Cardiac fibroblast (primary cell): ENCODE measurements at places on chromosomes 4 and X.

DNA sequence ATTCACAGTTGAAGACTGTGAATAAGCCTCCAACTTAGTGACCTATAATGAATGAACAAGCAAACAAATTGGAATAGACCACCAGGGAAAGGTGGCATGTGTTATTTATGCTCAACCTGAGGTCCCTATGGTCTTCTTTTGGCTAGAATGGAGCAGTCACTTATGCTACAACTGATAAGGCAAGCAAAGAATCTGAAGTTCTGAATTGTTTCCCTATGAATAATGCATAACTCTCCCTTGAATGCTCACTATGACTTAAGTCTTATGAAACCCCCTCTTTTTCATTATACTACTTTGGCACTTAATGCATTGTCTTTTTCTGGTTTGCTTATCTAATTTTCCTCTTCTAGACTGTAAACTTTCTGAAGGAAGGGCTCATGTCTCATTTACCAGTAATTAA is 2.6 kb downstream of the GIMD1 start:
- peak; percentile 45 for DNase-seq

- no peak for DNase-seq
Observed at GRCh38 chr4:97300561-97300960, 842.7 kb downstream of the STPG2 start.

DNA sequence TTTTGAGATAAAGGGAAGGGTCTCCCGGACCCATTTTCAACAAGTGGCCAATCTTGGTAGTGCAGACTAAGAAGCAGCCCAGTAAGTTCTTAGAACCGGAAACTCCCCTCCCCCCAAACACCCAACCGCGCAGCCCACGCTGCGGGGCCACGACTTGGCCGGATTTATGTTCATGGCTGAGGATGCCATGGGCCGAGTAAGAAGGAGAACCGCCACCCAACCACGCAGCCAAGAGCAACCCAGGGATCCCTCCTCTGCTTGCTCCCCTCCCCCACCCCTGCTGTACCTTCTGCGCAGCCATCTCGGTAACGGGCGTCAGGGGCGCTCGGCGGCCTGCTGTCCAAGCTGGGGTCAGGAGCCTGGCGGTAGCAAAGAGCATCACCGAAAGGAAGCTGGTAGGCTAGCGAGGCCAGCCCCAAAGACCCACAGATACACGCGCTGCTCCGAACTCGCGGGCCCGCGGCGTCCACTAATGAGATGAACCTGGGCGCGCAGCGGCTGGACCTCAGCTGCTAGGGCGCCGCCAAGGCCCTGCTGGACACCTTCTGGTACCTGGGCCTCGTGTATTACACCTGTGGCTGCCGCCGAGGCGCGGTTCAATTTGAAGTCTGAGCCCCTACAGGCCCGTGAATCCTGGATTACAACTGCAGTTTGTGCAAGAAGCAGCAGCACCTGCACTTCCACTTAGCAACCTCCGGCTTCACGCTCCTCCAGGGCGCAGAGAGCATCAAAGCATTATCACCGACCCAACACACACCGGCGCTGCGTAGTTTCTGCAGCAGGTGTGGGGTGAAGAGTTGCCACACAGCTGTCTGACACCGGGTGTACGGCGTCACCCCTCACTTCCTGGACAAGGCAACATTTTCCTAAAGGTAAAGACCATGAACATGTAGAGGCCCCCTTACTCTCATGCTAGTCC is 63.4 kb downstream of the NUDT10 start:
- no peak for DNase-seq

GRCh38 chr4:80685214-80685613 is 345.3 kb upstream of the BMP3 start:
- no peak for DNase-seq

DNA sequence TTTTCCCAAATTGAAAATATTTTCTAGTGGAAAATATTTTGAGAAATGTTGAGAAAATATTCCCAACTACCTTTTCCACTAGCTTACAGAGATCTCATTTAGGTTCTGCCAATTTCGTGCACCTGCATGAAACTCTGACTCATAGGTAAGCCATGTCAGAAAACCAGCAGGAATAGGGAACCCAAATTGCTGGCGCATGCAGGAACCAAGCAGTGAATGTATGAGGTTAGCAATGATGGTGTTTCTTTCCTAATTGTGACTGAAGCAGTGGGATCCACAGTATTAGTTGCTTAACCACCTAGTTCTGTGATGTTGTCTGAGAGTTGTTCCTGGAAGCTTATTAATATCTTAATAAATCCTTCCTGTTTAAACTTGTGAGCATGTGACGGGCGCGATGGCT is 381.0 kb upstream of the TRAM1L1 start:
- no peak for DNase-seq

GRCh38 chrX:51795136-51795535 is 51.9 kb downstream of the GSPT2 start:
- DNase-seq = no peak

- no peak for DNase-seq
Observed at GRCh38 chr4:133151341-133151690, 2.2 kb downstream of the PCDH10 start.

- no peak for DNase-seq
Observed at GRCh38 chr4:186861317-186861716, 137.7 kb upstream of the FAT1 start.

- DNase-seq = peak; percentile 21
Observed at GRCh38 chrX:120365320-120365719, 3.4 kb downstream of the ATP1B4 start.

DNA sequence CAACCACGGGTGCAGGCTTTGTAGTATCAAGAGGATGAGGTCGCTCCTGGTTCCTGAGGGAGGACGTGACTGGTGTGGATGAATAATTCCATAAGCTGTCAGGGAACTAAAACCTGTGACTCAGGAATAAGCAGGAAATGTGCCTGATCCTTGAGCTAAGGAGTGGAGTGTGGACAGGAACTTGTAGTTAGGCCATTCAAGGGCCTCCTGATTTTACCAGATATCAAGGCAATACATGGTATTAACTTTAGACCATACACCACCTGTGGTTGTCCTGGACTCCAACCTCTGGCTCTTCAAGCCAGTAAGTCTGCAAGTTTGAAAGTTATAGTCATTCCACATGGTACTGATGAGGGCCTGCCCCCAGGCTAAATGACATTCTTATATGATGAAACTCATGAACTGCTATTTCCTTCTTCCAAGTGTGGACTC is 12.1 kb upstream of the ING2 start:
- peak; percentile 54 for DNase-seq

GRCh38 chr4:151753056-151753455 is 7.8 kb downstream of the GATB start:
- peak; percentile 46 for DNase-seq

DNA sequence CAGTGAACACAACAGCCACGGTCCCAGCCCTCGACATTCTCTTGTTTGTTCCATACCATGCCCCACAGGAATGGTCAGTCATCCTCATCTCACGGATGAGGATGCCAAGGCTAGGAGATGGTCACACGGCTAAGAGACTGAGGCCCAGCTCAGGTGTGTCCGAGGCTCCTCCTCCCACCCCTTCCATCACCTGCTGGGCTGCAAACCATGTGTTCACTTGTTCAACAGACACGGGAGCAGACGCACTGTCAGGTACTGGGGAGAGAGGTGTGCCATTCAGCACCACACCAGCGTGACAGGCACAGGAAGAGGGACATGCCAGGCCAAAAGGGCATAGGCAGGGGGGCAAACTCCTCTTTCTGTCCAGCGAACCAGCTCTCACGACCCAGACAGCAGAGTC is 45.9 kb downstream of the ABLIM2 start:
- DNase-seq = no peak

DNA sequence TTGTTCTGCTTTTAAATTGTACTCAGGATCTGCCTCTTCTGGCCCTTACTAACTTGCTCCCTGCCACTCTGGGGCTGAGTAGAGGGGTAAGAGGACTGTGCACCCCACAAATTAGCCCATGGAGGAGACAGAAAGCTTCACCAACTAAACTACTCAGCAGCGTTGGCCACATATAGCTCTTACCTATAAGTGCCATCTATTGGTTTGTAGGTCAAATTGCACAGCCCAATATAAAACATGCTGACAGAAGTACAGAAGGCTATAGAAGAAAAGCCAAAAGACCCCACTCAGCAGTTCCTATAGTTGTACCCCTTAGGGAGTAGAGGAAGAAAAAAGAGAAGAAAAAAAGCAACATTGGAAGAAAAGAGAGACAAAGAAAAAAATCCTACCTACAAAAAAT is 341.2 kb upstream of the FMR1 start:
- DNase-seq = no peak

DNA sequence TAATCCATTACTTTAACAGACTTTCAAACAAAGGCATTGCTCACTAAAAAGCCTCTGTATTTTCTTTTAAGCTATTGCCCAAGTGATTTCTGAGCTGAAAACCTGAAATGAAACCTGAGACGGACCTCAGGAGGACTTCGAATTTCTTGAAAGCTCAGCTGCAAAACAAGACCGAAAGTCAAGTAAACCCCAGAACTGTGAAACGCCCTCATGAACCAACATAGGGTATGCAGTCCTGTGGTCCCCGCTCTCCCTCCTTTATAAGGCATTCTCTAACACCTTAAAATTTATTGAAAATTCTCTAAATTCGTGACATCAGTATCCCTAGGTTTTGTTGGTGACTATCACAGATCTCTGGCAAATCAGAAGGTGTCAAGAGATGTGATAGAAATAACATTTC is 91.8 kb downstream of the SHISA3 start:
- no peak for DNase-seq

DNA sequence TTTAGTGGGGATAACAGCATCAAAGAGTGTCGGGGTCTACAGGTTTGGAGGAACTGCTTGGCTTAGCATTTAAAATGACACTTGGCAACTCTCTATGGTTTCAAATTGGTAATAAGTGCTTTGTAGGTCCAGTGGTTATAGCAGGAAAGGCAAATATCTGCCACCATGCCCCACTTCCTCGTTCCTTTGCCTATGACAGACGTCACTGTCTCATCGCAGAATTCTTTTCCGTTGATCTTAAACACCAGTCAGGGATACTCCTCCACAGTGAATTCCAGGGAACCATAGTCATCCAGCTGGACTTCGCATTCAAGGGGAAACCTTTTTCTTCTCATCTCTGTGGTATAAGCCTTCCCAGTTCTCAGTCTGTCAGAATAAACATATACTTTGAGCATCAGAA is 319.1 kb downstream of the GPAT3 start:
- DNase-seq = peak; percentile 81

DNA sequence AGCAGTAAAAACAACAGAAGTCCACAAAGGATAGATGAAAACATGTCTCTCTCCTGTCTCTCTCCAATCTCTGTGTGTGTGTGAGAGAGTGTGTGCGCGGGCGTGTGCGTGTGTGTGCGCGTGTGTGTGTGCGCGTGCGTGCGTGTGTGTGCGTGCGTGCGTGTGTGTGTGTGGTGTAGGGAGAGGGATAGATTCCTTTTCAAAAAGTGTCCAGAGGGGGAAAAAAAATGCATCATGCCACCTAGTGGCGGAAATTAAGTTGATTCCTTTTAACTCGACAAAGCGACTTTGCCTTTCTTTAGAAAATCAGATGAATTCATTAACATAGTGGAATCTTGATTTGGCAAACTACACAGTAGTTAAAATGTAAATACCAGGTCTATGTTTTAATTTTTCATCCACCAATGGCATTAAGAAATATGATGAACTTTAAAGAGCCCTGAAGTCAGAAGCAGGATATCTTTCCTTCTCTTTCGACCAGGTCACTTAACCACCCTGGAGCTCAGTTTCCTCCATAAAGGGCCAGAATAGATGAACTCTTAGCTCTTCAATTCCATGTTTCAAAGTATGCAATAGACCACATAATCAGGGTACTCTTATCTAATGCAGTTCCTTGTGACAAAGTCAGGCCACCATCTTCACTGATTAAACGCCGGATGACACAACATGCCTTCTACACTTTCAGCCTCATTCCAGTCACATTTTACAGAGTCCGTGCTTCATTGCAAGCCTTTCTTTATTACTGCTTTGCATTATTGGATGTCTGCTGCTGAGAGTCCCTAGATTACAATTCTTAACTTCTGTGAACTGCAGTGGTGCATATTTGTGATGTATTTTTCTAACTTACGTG is 162.8 kb downstream of the FBXO8 start:
- peak; percentile 88 for DNase-seq

- no peak for DNase-seq
Observed at GRCh38 chrX:77691916-77692315, 94.1 kb downstream of the ATRX start.
